ENCODE measurements at places on chromosomes 12 and 14.

DNA sequence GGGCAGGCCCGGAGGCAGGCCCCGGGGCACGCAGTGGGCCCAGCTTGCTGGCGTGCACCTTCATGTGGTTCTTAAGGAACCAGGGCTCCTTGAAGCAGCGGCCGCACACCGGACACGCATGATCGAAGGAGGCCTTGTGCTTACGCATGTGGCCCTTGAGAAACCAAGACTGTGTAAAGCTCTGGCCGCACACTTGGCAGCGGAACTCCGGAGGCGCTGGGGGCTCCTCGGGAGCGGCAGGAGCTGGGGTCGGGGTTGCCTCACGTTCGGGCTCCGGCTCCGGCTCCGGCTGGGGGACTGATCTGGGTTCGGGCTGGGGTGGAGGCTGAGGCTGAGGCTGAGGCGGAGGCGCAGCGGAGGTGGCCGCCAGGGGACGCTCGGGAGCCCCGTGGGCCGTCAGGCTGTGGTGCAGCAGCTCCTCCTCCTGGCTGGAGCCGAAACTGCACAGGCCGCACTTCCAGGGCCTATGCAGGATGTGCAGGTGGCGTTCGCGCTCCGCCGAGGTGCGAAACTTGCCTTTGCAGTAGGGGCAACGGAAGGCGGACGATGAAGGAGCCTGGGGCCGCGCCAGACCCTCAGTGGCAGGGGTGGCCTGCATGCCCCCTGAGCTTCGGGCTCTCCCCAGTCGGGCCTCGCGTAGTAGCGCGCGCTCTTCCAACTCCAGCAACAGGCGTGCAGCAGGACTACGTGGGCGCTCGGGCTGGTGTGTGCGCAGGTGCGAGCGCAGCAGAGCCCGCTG, 6.0 kb downstream of the ZNF219 start:
- DNase-seq: peak; percentile 89

GRCh38 chr12:54429014-54429471, 10.0 kb upstream of the ITGA5 start:
- DNase-seq: no peak

DNA sequence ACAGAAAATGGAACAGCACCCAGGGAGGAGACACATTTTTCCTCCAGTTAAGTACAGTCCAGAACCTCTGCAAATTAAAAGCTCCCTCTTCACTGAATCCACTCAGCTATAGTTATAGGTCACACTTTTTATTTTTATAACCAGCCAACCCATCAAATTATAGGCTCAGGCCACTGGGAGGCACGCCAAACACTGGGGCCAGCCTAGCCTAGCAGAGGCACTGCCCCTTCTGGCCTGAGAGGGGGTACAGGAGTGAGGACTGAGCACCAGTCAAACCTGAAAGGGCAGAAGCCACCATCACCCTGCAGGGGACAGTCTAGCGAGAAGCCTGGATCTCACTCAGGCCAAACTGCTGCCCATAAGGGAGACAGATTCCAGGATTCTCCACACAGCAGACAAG, 19.3 kb downstream of the FMNL3 start:
- no peak for DNase-seq

- no peak for DNase-seq
These were observed 38.6 kb upstream of the ACTN1 start for GRCh38 chr14:69017706-69018105.

GRCh38 chr12:6092784-6093722, 31.4 kb downstream of the VWF start:
- DNase-seq: no peak

GRCh38 chr12:113408756-113409298, 5.1 kb upstream of the SDS start:
- no peak for DNase-seq

DNA sequence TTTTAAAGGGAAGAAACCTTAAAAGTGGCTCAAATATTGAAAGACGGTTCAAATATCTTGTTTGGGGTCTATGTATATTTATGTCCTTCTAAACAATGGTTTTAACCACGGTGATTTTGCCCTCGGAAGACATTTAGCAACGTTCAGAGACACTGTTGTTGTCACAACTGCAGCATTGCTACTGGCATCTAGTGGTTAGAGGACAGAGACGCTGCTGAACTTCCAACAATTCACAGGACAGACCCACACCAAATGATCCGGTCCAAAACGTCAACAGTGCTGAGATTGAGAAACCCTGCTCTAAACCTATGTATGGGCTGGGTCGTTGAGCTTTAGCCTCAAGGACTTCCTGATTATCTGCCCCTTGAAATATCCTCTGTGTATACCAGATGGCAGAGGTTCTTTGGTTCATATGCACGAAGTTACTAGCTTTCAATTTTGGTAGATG, 1.7 kb downstream of the ANGEL1 start:
- DNase-seq: no peak

- DNase-seq: no peak
These were observed 40.6 kb downstream of the C12orf42 start for GRCh38 chr12:103455020-103455763.

DNA sequence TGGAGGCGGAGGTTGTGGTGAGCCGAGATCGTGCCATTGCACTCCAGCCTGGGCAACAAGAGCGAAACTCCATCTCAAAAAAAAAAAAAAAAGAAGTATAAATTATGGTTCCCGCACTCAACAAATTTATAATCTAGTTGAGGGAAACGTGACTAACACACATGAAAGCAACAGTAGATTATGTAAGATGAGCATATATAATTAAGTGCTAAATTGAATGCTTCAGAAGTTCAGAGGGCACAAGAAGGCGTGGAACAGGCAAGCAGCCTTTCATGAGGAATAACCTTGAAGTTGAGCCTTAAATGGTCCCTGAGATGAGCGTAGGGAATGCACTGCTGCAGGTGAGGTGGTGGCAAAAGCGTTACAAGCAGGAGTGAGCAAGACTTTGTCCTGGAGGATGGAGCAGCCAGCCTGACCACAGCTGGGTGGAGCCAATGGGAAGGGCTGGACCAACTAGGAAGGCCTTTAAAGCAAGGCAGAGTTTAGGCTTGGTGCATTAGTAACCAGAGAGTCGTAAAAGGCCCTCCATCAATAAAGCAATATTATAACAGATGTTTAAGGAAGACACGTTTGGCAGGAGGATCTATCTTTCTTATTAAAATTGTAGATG, 30.6 kb upstream of the TUBA1A start:
- no peak for DNase-seq

- DNase-seq: no peak
These were observed 64.7 kb downstream of the MAP3K9 start for GRCh38 chr14:70744641-70745040.

GRCh38 chr12:116616536-116617248, 57.5 kb downstream of the MAP1LC3B2 start:
- no peak for DNase-seq

GRCh38 chr12:84840356-84840755, 72.2 kb downstream of the SLC6A15 start:
- DNase-seq: no peak

DNA sequence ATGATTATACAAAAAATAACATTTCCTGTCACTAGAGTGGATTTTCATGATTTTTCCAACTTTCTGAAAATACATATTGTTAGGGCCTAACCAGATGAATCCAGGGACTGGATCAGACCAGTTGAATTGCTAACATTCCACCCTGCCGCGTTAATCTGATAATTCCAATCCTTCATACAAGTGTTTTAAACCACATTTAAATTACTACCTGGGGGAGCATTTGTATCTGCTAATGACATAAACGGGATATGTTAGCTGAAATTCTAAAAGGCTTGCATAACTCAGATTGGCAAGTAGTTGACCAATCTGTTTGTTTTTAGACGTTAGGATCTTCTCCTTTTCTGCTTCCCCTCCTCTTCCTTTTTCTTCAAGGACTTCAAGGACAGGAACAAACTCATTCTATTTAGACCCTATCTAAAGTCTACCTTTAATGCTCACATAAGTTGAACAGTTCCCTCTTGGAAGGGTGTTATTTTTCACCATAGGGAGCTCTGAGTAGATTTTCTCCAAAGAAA, 239.0 kb downstream of the ADAMTS20 start:
- no peak for DNase-seq

DNA sequence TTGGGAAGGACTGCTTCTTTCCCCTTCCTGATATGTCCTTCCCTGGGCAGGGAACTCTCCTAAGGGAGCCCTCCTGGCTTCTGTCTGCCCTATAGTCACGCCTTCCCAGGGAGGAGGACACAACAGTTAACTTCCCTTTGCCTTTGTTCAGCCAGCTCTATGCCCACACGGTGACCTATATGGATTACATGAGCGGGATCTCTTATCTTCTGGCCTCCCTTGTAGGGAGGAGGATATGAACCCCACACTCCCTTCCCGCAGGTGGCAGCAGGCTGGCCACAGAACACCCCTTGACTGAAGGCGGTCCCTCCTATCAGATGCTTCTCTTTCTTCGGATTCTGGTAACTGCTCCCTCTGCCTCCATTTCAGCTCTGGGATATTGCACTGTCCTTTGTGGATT, 135.6 kb upstream of the MAX start:
- DNase-seq: no peak
